PC-3 (cell line): ENCODE measurements at places on chromosomes 3 and 15. TPM values are rescaled to one million over a fixed set of nuclear protein-coding genes. Genes with fewer than 3 reads are reported as not detected.

GRCh38 chr15:56719774-56720555 lies 13.3 kb downstream of the ZNF280D start:
- H3K36me3 ChIP-seq: no peaks in the 10 kb centered on the region
- H3K27ac ChIP-seq: no peak overlapping the region
- no peak overlapping the region for H3K4me3 ChIP-seq
- no peaks in the 10 kb centered on the region for H3K27me3 ChIP-seq

- no peaks in the 10 kb centered on the region for H3K36me3 ChIP-seq
- DNase-seq: no peak
- no peak overlapping the region for H3K4me3 ChIP-seq
- H3K27me3 ChIP-seq: no peaks in the 10 kb centered on the region
- no peak overlapping the region for H3K27ac ChIP-seq
Observed at GRCh38 chr3:26108846-26109489, 319.1 kb downstream of the OXSM start.

- peaks cover 41% of the 10 kb centered on the region for H3K36me3 ChIP-seq
- H3K4me3 ChIP-seq: peak overlapping the region; percentile 92
- H3K27me3 ChIP-seq: no peaks in the 10 kb centered on the region
- peak overlapping the region; percentile 93 for H3K27ac ChIP-seq
Observed at GRCh38 chr3:160400702-160401150, 1.3 kb downstream of the SMC4 start.

DUOX1 gene
- total RNA-seq: 0.29 TPM in 1 of 2 replicates, not detected in the other

DNA sequence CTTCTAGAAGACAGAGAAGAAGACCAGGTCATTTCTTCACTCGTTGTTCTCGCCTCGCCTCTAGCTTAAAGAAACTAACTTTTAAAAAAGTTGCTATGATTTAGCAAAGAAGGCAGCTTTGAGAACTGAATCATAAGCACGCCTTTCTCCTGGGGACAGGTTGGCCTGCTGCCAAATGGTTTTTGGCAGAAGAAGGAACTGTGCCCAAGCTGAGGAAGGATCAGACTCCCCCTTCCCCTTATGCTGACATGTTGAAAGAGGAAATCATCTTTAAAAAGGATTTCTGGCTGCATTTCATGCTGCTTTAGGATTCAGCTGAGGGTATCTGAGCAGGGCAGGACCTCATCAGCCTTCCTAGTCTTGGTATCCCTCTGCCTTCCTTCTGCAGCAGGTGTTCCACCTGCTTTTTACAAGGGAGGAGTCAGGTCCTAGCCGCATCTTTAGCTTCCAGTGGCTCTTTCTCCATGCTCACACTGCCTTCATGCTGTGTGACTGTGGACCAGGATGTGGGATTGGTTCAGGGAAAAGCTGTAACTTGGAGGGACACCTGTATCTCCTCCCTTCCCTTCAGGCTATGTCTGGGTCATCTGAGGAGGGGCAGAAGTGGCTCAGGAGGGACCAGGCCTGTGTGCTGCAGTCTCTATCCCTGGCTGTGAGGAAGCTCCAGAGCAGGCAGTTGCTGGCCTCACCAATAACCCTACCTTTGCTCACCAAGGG lies 34.1 kb upstream of the HACD2 start:
- no peaks in the 10 kb centered on the region for H3K27me3 ChIP-seq
- peak; percentile 80 for DNase-seq
- peaks cover 38% of the 10 kb centered on the region for H3K4me1 ChIP-seq
- H3K27ac ChIP-seq: no peak overlapping the region

- H3K4me1 ChIP-seq: no peaks in the 10 kb centered on the region
- DNase-seq: no peak
- peaks cover 60% of the 10 kb centered on the region for H3K27me3 ChIP-seq
- H3K4me3 ChIP-seq: no peak overlapping the region
Observed at GRCh38 chr3:71903936-71904335, 119.0 kb upstream of the PROK2 start.

DNA sequence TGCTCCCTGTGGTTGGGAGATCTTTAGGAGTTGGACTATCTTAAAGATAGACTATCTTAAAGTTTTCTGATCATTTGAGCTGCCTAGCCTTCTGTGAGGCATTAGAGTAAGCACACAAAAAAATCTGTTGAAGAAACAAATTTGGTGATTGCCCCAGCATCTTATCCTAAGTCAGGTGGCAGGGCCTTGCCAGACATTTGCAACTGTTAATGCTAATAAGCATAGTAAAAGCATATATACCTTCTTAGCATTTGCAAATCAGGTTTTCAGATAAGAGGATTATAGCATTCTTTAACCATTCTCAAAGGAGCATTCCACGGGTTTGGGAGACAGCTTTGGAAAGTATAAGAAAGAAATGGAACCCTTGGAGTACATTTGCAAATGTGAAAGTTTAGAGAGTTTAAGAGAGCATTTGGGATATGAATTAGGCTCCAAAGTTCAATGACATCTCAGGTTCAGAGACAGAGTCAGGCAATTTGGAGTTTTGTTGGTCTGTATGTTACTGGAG lies 61.0 kb downstream of the SEMA6D start:
- H3K36me3 ChIP-seq: no peaks in the 10 kb centered on the region
- no peaks in the 10 kb centered on the region for H3K27me3 ChIP-seq
- DNase-seq: no peak
- no peaks in the 10 kb centered on the region for H3K4me1 ChIP-seq

CCR8 gene
- not detected in 2 replicates for total RNA-seq

DNA sequence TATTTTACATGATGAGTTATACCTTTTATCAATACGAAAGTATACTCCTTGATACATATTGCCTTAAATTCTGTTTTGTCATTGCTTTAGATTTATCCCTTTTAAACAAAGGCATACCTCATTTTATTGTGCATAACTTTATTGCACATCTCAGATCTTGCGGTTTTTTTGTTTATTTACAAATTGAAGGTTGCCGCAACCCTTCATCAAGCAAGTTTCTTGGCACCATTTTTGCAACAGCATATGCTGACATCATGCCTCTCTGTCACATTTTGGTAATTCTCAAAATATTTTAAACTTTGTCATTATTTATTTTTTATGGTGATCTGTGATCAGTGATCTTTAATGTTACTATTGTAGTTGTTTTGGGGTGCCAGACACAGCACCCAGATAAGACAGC lies 20.9 kb downstream of the SNRK start:
- no peaks in the 10 kb centered on the region for H3K4me1 ChIP-seq
- H3K36me3 ChIP-seq: peaks cover 79% of the 10 kb centered on the region
- DNase-seq: no peak
- H3K27ac ChIP-seq: no peak overlapping the region

DNA sequence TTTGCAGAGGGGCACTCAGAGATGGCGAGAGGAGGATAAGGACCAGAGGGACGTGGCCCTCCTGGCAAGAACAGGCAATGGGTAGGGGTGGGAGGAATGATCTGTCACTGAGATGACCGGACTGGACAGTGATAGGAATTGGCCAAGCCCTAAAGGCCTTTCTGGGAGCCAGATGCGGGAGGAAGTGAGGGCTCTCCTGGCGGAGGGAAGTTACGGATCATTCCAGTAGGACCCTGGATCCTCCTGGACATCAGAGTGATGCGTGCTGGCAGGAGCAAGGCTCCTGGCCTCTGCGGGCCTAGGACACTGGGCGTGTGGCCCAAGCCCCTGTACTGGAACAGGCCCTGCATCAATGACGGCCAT lies 23.4 kb downstream of the KIF7 start:
- H3K4me1 ChIP-seq: no peaks in the 10 kb centered on the region
- DNase-seq: no peak
- H3K27me3 ChIP-seq: no peaks in the 10 kb centered on the region
- H3K27ac ChIP-seq: no peak overlapping the region

PLA1A gene
- total RNA-seq: 0.36 TPM in 1 of 2 replicates, not detected in the other

GOLGA8O gene
- total RNA-seq: 0.47 TPM in 1 of 2 replicates, not detected in the other

DNA sequence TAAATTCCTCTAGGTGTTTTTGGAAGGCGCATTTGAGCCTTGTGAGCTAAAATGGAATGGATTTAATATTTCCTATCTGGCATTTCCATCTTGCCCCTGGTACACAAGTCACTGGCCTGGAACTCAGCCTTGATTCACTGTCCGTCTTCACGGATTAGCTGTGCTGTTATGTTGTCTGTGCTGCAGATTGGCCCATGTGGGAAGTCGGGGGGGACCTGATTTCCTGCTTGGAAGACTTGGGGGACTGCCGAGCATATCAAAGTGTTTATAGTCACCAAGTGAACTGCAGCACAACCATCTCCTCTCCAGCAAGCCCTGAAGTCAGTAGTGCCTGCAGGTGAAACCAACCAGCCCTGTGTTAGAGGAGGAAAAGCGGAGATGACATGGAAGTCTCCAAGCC lies 12.2 kb downstream of the GHRL start:
- H3K27ac ChIP-seq: no peak overlapping the region
- no peaks in the 10 kb centered on the region; the same call in 1 of the 2 replicates for H3K4me1 ChIP-seq
- H3K4me3 ChIP-seq: no peak overlapping the region
- no peak for DNase-seq
- H3K27me3 ChIP-seq: no peaks in the 10 kb centered on the region
- H3K36me3 ChIP-seq: peaks cover 26% of the 10 kb centered on the region

HAPLN3 gene
- total RNA-seq: 1.0 and 1.1 TPM in 2 replicates

PCOLCE2 gene
- 17.3 and 23.9 TPM in 2 replicates for total RNA-seq

GRCh38 chr15:92095693-92096092 lies 242.2 kb downstream of the SLCO3A1 start:
- no peaks in the 10 kb centered on the region for H3K36me3 ChIP-seq
- H3K4me3 ChIP-seq: no peak overlapping the region
- H3K27ac ChIP-seq: no peak overlapping the region
- DNase-seq: no peak

GRCh38 chr15:72737061-72737460 lies 46.5 kb downstream of the ADPGK start:
- peaks cover 13% of the 10 kb centered on the region for H3K36me3 ChIP-seq
- H3K27ac ChIP-seq: no peak overlapping the region
- no peak for DNase-seq
- H3K4me1 ChIP-seq: 0 out of 2 replicates have a peak, but pooled peaks cover 5% of the 10 kb centered on the region
- H3K4me3 ChIP-seq: no peak overlapping the region
- H3K27me3 ChIP-seq: no peaks in the 10 kb centered on the region

- no peak for DNase-seq
- H3K36me3 ChIP-seq: no peaks in the 10 kb centered on the region
- no peaks in the 10 kb centered on the region for H3K27me3 ChIP-seq
- peak overlapping the region; percentile 4 for H3K27ac ChIP-seq
- peaks cover 58% of the 10 kb centered on the region for H3K4me1 ChIP-seq
Observed at GRCh38 chr3:45554006-45554666, 40.4 kb upstream of the LIMD1 start.

- no peak overlapping the region for H3K4me3 ChIP-seq
- H3K27ac ChIP-seq: no peak overlapping the region
- no peaks in the 10 kb centered on the region for H3K36me3 ChIP-seq
- peaks cover 11% of the 10 kb centered on the region for H3K4me1 ChIP-seq
Observed at GRCh38 chr15:35145336-35145735, 60.2 kb upstream of the NANOGP8 start.

DNA sequence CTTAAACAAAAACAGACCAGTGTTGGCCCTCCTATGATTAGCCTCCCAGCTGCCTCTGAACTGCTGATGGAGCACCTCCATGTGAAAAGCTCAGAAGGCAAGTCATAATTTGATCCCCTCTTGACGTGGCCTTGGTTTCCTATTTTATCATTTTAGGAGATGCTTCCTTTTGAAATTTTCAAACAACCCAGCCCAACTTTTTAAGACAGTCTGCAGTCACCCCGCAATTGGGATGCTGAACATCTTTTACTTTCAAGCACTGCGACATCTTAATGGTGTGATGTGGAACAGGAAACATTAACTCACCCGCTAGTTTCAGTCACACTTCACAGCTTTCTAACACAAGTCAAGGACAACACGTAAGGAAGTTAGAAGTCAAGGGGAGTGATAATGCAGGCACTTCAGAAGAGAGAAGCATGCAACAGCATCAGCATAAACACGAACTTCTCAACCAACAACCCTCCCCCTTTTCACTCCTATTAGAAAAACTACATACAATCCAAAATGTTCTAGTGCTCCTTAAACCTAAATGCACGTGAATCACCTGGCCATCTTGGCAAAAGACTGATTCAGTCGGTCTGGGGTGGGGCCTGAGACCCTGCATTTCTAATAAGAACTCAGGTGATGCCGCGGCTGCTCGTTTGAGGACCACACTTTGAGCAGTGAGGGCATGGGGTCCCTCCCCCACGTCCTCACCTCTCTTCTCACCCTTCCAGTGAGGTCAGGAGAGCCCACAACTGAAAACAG lies 161.5 kb downstream of the FOXP1 start:
- no peak overlapping the region for H3K27ac ChIP-seq
- DNase-seq: no peak
- H3K27me3 ChIP-seq: no peaks in the 10 kb centered on the region
- peaks cover 30% of the 10 kb centered on the region for H3K4me1 ChIP-seq

GRCh38 chr3:632571-633170 lies 436.1 kb downstream of the CHL1 start:
- DNase-seq: peak; percentile 77
- no peak overlapping the region for H3K27ac ChIP-seq
- H3K4me1 ChIP-seq: no peaks in the 10 kb centered on the region
- H3K4me3 ChIP-seq: no peak overlapping the region

DNA sequence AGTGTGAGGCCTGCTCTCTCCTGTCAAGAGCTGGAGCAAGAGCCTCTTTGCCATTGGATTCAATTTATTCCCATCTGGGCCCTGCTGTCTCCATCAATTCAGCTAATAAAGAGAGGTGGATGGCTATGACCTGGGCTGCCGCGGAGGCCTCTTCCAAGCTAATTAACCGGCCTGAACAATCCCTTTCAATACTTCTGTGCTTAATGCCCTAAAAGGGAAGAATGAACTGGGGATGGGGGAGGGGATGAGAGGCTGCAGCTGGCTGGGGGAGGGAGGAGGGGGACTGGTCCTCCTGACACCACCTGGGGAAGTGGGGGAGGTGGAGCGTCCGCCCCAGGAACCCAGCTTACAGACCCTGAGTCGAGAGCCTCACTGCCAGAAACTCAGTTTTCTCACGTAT lies 33.4 kb upstream of the PRR23E start:
- no peak overlapping the region for H3K4me3 ChIP-seq
- no peaks in the 10 kb centered on the region for H3K4me1 ChIP-seq
- DNase-seq: no peak
- H3K27me3 ChIP-seq: peaks cover 13% of the 10 kb centered on the region

- H3K4me3 ChIP-seq: peak overlapping the region; percentile 99
- peak; percentile 36 for DNase-seq
- H3K36me3 ChIP-seq: no peaks in the 10 kb centered on the region
Observed at GRCh38 chr15:62391641-62392262, 226.7 kb upstream of the C2CD4B start.

DNA sequence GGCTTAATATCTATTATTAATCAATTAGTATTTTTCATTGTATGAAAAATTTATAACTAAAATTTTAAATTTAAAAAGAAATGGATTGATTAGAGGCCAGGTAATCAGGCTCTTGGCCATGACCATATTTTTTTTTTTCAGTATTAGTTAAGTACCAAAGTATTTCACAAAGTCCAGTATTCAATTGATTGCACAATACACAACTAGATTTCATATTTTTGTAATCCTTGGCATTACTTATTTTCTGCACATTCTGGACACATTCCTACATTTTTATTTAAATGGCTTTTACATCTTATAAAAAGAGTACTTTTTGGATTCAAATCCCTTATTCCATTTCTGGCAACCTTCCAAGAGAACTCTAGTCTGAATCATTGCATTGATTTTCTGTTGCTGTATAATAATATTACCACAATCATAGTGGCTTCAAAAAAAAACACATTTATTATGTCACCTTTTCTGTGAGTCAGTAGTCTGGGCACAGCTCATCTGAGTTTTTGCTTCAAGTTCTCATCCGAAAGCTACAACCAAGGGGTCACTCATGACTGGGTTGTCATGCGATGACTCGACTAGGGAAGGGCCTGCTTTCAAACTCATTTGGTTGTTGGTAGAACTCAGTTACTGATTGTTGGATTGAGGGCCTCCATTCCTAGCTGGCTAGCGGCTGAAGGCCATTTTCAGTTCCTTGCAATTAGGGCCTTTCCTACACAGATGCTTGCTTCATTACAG lies 90.7 kb downstream of the CNTN6 start:
- H3K36me3 ChIP-seq: no peaks in the 10 kb centered on the region
- no peaks in the 10 kb centered on the region for H3K27me3 ChIP-seq
- H3K4me3 ChIP-seq: no peak overlapping the region
- no peak for DNase-seq
